ENCODE measurements at places on chromosomes 1 and 21.

GRCh38 chr21:22791376-22791775 is 1793.2 kb downstream of the NCAM2 start:
- no peak for DNase-seq

DNA sequence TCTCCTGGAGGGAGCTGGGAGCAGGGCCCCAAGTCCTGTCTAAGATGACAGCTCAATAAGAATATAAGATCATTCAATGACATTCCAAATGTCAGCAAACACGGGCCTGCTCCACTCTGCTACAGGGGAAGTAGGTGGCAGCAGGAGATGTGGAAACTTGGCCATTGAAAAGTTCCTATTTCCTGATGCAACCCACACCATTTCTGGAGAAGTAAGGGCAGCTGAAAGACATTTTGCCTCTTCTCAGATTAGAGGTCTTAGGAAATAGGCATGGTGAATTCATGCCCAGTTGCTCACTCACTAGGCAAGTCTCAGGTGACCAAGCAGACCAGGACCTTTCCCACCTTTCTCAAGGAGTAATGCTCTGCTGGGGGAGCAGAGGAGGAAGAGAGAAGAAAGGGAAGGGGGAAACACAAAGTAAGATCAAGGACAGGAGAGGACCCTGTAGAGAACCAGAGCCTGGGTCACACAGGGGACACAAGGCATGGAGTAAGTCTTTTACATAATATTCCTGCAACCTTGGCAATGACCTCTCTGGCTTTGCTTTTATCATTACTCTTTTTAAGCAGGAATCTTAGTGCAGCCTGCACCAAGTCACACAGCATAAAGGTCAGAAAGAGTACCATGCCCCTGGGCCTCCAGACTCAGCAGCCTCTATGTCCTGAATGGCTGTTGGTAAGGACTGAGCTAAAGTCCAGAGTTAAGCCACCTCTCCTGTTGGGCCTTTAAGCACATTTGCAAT is 68.9 kb downstream of the DMAP1 start:
- DNase-seq = no peak

DNA sequence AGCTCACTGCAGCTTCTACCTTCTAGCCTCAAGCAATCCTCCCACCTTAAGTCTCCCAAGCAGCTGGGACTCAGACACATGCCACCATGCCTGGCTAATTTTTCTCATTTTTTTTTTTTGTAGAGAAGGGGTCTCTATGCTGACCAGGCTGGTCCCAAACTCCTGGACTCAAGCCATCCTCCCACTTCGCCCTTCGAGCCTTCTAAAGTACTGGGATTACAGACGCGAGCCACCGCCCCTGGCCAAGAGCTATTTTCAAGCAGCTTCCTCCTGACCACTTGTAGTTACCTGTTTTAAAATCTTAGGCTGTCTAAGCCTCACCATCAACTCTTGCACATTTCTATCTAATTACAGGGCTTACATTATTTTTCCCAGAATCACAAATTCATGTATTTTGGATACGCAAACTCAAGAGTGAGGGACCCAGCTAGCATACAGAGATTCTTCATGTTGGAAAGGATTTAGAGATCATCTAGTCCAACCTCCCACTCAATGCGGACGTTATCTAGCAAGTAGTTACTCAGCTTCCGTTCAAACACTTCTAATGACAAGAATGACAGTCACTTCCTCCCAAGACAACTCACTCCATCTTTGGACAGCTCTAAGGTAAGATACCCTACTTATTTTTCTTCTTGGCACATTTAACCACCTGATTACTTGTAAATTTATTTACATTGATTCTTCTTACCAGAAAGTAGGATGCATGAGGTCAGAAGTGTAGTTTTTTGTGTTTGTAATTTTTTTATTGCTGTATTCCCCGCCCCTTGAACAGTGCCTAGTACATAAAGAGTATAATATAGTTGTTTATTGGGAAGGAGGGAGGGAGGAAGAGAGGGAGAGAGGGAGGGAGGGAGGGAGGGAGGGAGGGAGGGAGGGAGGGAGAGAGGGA is 65.4 kb downstream of the LUZP1 start:
- DNase-seq = no peak

- DNase-seq = no peak
Observed at GRCh38 chr1:115454837-115455511, 116.9 kb upstream of the NGF start.

DNA sequence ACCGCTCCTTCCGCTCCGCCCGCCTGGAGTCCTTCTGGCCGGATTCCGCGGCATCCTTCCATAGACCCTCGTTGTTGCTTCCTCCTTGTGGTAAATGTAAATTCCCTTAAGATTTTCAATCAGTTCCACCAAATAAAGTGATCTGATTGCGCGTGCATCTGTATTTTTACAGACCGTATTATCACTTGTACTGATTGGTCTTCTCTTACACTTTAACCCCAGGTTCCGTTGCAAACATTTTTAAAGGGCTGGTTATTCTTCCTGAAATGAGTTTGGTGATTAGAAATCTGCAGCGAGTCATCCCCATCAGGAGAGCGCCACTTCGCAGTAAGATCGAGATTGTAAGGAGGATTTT is 483 bp downstream of the YBEY start:
- no peak for DNase-seq

DNA sequence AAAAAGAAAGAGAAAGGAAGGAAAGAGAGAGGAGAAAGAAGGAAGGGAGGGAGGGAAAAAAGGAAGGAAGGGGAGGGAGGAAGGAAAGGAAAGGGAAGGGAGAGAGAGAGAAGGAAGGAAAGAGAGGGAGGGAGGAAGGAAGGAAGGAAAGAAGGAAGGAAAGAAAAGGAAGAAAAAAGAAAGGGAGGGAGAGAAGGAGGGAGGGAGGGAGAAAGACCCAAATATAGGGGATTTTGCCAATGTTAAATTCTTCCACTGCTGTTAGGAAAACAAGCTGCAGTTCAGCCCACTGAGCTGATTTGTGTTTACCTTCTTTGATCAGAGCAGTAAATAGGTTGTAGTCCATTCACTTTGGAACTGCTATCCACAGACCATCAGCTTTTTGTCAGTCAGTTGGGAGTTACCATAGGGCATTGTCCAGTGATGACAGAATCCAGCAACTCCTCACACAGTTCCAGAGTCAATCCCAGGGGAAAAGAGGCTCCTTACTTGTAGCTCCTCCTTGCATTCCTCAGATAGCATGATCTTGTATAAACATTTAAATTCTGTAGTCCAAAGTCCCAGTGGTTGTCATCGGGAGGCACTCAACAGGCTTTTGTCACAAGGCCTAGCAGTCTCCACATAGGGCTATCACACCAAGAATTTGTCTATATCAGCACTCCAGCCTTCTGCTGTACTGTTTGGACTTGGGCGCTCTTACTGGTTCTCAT is 13.5 kb upstream of the PPP1R8 start:
- DNase-seq = no peak

DNA sequence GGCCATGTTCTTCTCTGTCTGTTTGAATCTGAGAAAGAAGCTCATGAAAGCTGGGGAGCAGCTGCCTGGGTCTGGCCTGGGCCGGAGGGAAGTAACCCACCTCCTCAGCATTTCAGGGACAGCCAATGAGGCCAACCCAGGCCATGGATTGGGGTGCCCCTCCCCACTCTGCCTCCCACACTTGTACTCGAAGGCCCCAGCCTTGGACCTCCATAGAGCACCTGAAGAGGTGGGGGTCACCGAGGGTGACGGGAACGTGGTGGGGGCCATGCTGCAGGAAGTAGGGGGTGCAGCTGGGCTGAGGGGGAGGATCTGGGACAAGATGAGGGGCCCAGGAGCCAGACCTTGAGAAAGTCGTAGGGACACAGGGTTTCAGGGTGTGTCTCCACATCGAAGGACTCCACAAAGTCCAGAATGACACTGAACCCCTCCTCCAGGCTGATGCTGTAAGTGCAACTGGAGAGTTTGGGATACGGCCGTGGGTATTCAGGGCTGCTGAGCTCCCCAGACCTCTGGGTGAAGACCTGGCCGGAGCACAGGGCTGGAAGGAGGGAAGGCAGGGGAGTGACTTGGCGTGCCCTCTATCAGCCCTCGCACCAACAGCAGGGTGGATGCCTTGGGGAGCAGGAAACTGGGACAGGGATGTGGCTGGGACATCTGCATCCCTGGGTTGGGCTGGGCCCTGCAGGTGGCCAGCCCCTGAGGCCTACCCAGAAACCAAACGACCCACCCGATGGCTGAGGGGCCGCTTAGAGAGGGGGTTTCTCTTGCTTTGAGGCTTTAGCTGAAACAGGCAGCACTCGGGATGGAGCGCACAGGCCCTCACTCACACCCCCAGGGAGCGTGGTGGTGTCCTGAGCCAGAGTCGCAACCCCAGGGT is 3.8 kb downstream of the MASP2 start:
- no peak for DNase-seq

GRCh38 chr1:233654658-233655280 is 40.9 kb downstream of the KCNK1 start:
- DNase-seq = no peak

- DNase-seq = peak; percentile 14
Observed at GRCh38 chr1:89454845-89455521, 69.6 kb upstream of the LRRC8B start.

DNA sequence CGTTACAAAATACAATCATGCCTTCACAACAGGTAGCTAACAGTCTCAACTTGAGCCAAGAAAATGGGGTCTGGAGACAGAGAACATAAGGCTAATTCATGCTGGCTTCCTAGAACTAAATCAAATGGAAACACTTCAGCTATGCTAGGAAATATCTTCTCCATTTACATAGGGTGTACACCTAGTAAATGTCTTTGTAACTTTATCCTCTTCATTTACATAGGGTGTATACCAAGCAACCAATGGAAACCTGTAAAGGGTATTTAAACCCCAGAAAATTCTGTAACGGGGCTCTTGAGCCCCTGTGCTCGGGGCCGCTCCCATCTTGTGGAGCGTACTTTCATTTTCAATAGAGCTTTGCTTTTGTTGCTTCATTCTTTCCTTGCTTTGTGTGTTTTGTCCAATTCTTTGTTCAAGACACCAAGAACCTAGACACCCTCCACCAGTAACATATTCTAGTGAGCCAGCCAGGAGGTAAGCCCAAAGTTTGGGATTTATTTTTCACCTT is 19.5 kb upstream of the CYP4X1 start:
- no peak for DNase-seq

DNA sequence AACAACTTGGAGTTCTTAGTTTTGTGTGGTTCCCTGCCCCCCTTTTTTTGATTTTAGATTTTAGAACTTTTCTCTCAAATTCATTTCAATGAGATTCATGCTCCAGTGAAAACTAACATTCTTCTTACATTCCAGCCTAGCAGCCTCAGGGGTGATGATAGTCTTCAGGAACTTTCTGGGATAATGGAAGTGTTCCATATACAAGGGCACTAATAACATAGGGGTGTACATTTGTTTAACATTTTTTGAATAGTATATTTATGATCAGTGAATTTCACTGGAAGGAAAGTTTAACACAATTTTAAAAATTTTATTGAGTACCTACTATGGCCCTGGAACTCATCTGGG is 61.4 kb upstream of the ZNF648 start:
- no peak for DNase-seq

DNA sequence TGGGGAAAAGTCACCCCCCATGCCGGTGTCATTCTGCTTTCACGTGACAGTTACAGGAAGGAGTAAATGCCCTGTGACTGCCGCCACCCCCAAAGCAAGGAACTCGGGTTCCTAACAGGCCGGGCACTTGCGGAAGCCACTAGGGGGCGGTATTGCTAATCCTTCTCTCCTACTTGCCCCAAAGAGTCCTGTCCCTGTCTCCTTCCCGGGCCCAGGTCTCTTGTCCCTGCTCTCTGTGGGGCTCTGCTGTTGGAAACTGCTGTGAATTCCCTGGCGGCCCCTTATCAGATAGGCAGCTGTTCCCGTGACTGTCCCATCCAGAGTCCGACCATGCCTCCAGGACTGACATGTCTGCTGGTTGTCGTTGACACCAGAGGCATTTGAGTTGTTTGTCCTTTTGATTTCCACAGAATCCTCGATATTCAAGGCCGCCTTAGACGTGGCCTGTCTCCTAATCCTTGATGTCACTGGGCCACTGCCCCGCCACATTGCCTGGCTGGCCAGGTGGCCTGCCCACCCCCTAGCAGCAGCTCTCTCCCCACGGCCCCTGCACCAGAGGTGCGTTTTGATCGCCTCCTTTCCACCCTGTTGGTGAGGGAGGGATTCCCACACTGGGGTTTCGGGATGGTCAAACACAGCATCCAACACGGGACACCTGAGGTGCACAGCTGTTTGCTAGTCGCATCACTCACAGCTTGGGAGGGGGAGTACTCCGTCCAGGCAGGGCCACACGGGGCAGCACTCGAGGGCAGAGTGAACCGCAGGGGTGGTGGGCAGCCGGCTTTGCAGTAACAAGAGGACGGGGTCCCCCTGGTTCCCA is 37.3 kb downstream of the CHAF1B start:
- no peak for DNase-seq

DNA sequence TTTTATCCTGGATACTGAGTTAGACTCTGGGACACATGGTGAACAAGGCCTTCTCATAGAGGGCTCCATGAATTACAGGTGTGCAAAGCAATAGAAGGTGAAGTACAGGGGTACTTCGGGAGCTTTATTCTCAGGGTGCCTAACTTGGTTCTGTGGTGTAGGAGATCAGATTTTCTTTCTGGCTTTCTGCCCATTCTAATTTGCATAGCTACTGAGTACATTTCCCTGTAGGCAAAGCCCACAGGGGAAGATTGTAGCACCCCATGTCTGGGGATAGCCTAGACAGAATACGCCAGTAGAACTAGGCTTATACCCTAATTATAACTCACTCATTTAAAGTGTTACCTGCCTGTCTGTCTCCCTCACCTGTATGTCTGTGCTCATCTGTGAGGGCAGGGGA is 49.7 kb downstream of the PGM1 start:
- DNase-seq = no peak

GRCh38 chr1:239644604-239645003 is 258.2 kb downstream of the CHRM3 start:
- no peak for DNase-seq

DNA sequence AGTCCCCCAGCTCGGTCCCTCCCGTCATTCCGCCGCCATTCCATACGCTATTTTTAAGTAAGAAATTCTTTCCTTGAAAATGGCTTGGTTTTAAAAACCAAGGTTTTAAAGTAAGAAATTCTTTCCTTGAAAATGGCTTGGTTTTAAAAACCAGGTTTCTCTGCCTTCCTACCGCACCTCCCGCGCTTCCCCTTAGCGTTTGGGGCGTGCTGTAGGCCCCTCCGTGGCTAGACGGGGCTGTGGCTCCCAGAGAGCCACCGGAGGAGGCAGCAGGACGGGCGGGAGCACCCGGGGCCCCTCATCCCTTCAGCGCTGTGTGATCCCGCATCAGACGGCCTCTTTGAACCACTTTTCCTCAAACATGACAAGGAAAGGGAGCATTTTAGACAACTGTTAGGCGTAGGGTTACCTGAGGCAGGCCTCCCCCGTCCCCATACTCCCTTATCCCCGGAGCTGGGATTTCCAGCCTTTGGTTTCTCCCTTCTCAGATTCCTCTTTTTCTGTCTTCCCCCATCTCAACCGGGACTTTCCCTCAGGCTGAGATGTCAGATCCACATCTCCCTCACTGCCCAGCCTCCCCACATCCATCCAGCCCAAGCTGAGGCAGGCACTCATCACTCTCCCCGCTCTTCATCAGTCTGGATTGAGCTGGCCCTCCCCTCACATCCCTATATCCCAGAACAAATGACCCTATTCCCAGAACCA is 541 bp upstream of the CD58 start:
- DNase-seq = no peak

- DNase-seq = no peak
Observed at GRCh38 chr1:189275796-189276195, 1201.9 kb downstream of the BRINP3 start.

GRCh38 chr1:173202424-173203145 is 4.5 kb downstream of the TNFSF4 start:
- peak; percentile 77 for DNase-seq

All from glomerular endothelial cell (primary cell).